ENCODE measurements at places on chromosomes 1 and 21.

DNA sequence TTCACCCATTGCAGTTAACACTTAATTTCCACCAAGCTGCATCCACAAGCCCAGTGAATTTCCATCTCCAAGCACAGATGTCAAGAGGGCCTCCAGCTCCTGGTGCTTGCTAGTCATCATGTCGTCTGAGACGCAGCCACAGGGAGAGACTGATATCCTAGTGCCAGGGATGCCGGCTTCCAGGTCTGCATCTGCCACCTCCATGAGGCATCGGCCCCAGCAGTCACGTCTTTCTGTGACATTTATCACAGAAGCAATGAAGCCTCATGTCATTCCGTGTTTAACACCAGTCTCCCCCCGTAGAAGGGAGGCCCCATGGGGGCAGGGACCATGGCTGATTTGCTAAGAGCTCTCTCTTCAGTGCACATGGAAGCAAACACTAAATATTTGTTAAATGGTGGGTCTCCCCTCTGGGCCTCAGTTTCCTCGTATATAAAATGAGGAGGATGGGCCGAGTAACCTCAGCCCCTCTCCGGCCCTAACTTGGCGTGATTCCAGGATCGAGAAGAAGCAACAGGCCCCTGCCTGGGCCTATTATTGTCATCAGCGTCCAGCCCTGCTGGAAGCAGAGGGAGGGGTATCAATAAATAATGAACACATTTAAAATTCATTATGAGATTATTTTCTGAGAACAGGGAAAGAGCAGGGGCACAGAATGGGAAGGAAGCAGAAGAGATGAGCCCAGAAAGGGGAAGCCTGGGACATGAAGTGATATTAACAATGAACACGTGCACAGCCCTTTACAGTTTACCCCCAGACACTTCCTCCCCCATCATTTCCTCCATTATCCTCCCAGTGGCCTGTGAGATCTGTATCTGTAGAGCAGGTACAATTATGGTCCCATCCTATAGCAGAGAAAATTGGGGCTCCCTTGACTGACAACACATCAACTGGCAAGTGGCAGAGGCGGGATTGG, 837 bp upstream of the C1QB start:
- DNase-seq = no peak

DNA sequence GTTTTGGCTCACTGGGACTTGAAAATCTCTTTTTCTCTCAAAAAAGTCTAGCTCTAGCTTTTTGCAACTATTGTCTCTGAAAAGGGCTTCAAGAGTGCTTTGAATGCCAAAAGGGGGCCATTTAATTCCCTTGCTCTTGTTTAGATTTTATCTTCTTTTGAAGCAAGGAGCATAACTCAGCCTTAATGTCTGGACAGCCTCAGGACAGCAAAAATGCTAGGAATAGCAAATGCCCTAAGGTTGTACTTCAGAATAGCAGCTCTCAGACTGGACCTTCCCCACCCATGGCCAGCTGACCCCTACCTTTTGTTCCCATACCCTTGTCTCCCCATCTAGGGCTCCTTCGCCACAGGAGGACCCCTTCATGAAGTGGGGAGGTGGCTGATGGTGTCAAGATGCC, 121.4 kb downstream of the KCNK1 start:
- no peak for DNase-seq

DNA sequence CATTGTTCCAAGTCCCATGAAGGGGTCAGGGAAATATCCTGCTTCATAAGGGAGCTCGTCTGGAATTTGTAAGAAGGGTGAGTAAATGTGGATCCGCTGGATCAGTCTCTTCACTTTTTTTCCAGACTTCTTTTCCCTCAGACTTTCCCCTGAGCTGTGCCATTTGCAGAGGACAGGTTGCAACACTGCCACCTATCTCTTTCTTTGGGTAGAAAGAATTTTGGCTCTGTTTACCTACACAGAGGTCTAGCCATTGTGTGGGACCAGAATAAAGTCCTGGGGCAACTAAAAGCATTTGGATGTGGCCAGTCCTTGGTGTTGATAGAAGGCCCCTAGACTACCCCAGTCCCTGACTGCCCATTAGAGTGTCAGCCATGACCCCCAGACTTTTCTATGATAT, 1146.7 kb upstream of the PRMT6 start:
- no peak for DNase-seq

DNA sequence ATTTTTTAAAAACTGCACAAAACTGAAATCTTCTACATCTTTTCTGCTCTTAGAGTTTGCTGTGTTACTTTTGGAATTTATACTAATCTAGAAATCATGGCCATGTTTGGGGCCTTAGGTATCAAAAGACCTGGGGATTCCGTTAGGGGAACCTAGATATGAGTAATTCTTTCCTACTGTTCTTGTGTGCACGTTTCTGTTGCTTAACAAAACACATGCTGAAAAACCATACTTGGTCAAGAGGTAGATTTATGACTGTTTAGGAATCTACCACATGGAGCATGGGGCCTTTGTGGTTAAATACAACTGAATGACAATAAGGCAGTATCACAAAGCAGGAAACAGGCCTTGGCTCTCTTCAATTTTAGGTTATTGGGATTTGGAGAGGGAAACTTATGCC, 291.9 kb upstream of the USP25 start:
- no peak for DNase-seq

DNA sequence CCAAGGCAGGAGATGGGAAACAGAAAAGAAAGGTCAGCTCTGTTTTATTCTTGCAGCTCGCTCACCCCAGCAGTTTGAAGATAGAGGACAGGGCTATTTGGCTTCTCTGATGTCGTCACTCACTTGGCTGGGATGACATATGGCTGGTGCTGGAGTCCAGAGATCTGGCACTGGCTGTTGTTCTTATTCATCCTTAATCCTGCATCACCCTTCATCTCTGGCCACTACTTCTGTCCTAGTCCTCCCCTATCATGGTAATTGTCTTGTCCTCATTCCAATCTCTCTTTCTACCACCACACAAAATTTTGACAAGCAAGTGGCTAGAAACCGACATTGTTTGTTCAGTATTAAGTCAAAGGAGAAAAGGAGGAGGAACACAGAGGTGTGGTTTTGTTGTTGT, 103.8 kb upstream of the PDE4B start:
- DNase-seq = no peak

- DNase-seq = no peak
Measured at GRCh38 chr1:19450811-19451515, 34.4 kb downstream of the CAPZB start.

DNA sequence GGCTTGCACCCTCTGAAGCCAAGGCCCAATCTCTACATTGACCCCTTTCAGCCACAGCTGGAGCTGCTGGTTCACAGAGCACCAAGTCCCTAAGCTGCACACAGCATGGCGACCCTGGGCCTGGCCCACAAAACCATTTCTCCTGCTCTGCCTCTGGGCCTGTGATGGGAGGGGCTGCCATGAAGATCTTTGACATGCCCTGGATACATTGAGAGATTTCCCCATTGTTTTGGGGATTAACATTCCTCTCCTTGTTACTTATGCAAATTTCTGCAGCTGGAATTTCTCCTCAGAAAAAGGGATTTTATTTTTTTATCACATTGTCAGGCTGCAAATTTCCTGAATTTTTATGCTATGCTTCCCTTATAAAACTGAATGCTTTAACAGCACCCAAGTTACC, 235.8 kb downstream of the COL11A1 start:
- DNase-seq = no peak

- no peak for DNase-seq
Measured at GRCh38 chr21:25564349-25564948, 42.8 kb downstream of the MRPL39 start.

DNA sequence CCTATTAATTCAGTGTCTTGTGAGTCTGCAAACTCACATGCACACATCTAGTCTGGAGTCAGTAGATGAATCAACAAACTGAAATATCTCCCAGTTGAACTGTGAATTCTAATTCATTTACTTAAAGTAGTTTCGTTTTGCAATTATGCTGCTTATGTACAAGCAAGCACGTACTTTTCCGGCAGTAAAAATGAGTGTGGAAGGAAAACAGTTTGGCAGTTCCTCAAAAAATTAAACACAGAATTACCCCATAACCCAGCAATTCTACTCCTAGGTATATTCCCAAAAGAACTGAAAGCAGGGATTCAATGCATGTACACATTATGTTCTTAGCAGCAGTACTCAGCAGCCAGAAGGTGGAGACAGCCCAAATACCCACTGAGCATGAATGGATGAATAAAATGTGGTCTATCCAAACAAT, 49.3 kb downstream of the GNB1 start:
- no peak for DNase-seq

DNA sequence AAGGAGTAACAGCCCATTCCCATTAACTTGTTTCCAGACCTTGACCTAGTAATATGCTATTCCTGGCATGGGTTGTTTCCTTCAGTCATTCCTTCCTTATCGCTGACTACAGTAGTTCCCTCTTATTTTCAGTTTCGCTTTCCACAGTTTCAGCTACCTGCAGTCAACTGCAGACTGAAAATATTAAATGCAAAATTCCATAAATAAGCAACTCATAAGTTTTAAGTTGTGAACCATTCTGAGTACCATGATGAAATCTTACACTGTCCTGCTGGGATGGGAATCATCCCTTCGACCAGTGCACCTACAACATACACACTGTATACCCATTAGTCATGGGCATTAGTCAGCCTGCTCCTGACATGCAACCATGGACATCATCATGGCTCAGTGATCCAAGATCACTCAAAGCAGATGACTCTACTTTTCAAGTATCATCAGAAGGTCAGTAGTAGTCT, 66.7 kb downstream of the CCDC30 start:
- no peak for DNase-seq

DNA sequence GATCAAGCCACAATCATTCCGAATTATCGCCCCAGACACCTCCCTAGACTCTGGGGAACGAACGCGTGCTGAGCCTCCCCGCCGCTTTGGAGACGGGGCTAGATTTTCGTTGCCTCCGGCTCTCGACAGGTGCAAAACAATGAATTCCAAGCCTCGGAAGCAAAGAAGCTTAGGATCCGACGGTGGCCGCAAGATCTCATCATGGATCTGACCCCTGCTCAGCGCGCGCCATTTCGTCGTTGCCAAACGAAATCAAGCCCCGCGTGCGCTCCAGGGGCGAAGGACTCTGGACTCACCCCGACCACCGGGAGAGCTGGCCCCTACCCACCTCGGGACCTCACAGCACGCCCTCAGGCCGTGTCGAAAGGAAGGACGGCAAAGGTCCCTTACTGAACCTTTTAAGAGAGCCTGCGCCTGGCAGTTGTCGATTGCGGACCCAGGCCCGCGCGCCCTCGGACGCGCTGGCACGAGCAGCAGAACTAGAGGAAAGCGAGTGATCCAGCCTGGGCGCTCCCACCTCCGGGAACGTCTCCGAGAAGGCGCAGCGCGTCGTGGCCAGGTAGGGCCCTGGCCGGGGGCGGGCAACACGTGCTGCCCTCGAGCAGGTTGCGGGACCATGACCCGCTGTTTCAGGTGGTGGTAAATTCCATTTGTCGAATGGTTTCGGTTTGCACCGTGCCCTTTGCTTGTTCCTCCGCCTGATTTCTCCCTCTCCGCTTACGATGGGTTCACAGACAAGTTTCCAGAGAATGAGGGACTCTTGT, 1.6 kb upstream of the RUNX3 start:
- no peak for DNase-seq

DNA sequence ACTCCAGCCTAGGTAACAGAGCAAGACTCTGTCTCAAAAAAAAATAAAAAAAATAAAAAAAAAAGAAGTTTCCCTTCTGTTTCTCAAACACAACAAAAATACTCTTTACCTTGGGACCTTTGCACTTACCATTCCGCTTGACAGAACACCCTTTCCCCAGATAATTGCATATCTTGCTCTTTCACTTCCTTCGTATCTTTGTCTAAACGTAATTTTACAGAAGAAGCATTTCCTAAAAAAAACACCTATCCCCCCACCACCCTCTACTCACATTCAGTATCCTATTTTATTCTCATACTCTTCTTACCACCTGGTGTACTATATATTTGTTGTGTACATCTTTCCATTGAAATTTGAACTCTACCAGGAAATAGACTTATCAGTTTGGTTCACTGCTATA, 32.7 kb downstream of the ASH1L start:
- peak; percentile 36 for DNase-seq

GRCh38 chr1:175317779-175318178, 125.2 kb upstream of the KIAA0040 start:
- no peak for DNase-seq

DNA sequence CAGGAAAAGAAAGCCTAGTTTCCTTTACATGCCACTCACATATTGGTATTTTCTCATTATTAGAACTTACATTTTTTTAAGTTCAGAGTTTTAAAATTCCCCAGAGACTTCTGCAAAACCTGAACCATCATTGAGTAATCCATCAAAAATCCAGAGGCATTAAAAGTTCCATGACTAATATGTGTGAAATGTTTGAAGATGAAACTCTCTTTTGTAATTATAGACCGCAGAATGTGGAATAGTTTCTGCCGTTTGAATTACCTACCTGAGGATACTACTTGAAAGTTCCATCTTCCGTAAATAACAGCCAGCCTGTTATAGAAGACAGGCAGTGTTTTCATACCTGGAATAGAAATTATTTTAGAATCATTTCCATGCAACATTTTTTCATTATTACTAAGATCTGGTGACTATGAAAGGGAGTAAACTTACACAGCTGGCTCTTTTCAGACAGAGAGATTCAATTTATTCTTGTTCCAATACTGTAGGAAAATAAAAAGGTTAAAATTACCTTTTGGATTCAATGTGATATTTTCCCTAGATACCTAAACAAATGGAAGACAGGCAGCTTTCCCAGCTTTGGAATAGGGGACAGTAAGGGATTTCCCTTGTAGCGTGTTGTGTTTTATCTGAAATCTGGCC, 131.4 kb downstream of the ST6GALNAC5 start:
- no peak for DNase-seq

GRCh38 chr1:34709547-34709946, 45.3 kb upstream of the GJB5 start:
- no peak for DNase-seq

- no peak for DNase-seq
Measured at GRCh38 chr1:191888996-191889622, 269.2 kb upstream of the RGS18 start.
